ENCODE measurements at places on chromosomes 4 and X.
A peak's percentile ranks its signal among the peaks of the same experiment; 100 is the strongest.

- no peak for DNase-seq
Observed at GRCh38 chr4:76539979-76540378, 105.0 kb downstream of the SHROOM3 start.

DNA sequence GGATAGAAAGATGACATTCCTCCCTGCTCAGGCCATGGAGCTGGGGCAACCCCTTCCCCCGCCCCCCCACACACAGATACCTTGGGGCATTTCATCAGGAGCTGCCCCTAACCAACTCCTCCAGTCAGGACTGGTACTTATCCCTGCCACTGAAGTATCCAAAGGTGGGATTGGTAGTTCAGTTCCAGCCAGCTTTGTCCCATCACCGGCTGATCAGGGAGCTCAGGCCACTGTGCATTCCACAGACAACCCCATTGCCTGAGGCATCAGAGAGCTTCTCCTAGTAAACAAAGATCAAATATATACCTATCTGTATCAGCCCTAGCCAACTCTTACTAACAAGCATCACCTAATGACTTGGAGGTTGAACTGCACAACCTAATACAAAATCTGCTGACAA lies 218.2 kb upstream of the FMR1 start:
- no peak for DNase-seq

GRCh38 chr4:10273030-10273429 lies 156.4 kb upstream of the WDR1 start:
- no peak for DNase-seq

- DNase-seq, result no peak
Observed at GRCh38 chr4:113907559-113907958, 71.9 kb downstream of the ARSJ start.

DNA sequence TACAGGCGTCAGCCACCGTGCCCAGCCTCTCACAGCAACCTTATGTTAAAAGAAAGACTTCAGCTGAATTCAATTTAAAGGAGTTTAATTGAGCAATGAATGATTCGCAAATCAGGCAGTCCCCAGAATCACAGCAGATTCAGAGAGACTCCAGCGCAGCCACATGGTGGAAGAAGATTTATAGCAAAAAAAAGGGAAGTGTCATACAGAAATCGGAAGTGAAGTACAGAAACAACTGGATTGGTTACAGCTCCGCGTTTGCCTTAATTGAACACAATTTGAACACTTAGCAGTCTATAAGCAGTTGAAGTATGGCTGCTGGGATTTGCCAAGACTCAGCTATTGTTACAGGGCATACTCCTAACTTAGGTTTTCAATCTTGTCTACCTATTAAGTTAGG lies 19.8 kb downstream of the CENPVL3 start:
- DNase-seq, result no peak

GRCh38 chr4:38664706-38665401 lies 855 bp downstream of the KLF3 start:
- DNase-seq, result peak; percentile 31

DNA sequence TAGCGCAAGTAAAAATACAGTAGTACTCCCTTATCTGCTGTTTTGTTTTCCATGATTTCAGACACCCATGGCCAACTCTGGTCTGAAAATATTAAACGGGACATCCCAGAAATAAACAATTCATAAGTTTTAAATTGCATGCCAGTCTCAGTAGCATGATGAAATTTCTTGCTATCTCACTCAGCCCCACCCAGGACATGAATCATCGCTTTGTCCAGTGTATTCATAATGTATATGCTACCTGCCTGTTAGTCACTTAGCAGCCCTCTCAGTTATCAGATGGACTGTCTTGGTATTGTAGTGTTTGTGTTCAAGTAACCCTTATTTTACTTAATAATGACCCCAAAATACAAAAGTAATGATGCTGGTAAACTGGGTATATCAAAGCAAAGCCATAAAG lies 158.2 kb upstream of the DDIT4L start:
- no peak for DNase-seq

DNA sequence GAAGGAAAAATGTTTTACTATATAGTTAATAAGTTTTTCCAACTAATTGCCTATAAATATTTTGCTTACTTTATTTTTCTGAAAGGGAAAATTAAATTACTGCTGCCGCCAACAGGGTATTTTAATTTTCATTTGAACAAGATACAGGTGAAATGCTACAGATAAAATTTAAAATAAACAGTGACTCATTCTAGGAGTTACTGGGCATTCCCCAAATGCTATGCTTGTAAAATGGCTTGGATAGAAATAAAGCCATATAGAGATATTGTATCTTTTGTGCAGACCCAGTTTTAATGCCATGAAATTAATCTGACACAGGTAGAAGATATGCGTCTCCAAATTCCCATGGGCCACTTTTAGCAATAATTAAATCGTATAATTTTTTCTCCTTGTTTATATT lies 144.5 kb downstream of the NAP1L3 start:
- no peak for DNase-seq

GRCh38 chr4:123469245-123469644 lies 72.7 kb downstream of the SPRY1 start:
- no peak for DNase-seq

GRCh38 chrX:140088438-140088837 lies 123.1 kb upstream of the CXorf66 start:
- no peak for DNase-seq

GRCh38 chrX:49761481-49761880 lies 65.7 kb upstream of the PAGE1 start:
- DNase-seq, result no peak

DNA sequence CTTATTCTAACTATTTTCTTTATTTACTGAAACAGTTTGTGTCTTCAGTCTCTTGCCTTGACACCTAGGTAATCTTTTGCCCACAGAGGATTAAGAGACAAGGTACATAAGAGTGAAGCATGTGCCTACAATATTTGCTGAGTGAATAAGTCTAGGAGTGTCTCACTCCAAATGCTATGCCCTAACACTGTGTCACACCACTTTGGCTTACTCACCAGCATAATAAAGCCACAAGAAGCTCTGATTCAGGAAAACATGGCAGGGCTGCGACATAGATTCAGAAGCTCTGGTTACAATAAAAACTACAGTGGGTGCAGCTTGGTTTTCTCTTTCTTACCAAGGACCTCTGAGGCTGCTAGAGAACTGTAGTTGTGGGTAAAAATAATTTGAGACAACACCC lies 127.1 kb downstream of the RBM46 start:
- DNase-seq, result no peak

GRCh38 chr4:185054886-185055285 lies 36.6 kb downstream of the HELT start:
- DNase-seq, result no peak

- DNase-seq, result no peak
Observed at GRCh38 chr4:84995386-84995785, 28.9 kb upstream of the WDFY3 start.

- DNase-seq, result no peak
Observed at GRCh38 chrX:40734971-40735324, 394 bp downstream of the MED14 start.

- no peak for DNase-seq
Observed at GRCh38 chr4:165131247-165131832, 18.7 kb upstream of the TMEM192 start.

GRCh38 chr4:54570822-54571221 lies 86.9 kb upstream of the KIT start:
- DNase-seq, result no peak

- no peak for DNase-seq
Observed at GRCh38 chrX:151723156-151723760, 7.4 kb downstream of the FATE1 start.

- no peak for DNase-seq
Observed at GRCh38 chrX:50333308-50333707, 128.7 kb downstream of the CCNB3 start.

DNA sequence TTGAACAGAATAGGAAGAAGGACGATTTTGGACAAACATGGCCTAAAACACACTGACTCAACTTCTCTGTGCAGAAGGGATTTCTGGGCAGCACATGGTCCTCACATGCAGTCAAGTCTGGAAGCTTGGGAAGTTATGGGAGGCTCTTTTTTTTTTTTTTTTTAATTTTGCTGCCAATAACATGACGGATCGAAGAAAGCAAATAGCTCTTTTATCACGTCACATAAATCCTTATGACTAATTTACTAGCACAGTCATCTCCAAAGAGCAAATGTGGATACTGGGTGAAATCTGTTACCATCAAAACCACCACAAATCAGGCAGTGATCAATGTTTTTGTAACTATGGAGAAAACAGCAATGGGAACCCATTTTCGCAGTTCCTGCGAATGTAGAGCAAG lies 193.3 kb upstream of the FAM9B start:
- no peak for DNase-seq

GRCh38 chrX:137945470-137945869 lies 379.5 kb downstream of the ZIC3 start:
- no peak for DNase-seq

- DNase-seq, result no peak
Observed at GRCh38 chrX:11180571-11180970, 69.4 kb downstream of the HCCS start.

DNA sequence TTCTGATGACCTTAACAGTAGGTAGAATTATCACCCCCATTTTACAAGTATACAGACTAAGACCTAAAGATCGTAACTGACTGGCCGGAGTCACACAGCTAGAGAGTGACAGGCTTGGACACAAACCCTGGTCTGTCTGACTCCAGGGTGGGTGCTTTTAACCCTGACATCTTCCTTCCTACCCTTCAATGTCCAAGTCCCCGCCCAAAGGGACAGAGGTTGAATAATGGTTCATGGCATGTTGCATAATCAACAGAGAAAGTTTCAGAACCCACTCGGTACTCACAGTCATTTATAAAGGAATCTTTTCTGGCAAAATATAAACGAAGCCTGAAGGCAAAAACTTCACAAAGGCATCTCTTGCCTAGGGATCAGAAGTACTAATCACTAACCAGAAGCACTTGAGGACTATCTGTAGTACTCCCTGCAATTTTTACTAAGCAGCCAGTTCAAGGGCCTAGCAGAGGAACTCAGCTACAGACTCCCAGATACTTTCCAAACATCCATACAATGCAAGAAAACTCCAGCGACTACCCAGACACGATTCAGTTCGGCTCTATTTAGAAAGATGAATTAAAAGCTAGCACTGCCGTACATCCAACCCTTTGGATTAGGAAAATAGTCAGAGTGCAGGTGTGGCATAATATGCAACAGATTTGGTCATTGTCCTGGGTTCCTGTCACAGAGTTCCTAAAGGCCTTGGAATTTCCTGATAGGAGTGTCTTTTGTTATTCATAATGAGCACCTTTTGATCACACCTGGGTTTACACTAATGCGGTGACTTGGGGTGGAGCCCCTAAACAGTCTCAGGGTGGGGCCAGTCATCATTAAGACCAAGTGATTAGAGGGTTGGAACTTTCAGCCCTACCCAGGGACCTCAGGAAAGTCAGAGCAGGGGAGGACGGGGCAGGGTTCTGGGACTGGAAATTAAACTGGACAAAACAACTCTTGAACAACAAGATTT lies 44.0 kb downstream of the RELL1 start:
- DNase-seq, result no peak

DNA sequence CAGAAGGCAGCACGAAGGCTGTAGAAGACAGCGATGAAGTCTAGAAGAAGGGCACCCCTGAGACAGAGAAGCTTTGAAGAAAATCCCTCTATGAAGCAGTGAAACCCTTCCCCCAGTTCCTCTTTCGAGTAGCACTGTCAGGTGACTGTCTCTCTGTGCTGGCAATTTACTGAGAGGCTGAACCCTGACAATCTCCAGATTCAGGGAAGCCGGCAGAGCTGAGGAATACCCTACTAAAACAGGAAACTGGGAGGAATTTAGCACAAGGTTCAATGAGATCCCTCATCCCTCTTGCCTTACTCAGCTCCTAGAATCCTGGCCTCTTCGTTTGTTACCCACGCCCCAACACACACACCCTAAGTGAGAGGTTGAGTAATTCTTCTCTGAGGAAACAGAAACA lies 239.7 kb upstream of the NOCT start:
- DNase-seq, result peak; percentile 11

GRCh38 chr4:152283801-152284470 lies 252.0 kb downstream of the FBXW7 start:
- DNase-seq, result no peak

GRCh38 chrX:24603191-24603590 lies 44.0 kb downstream of the PCYT1B start:
- DNase-seq, result no peak

DNA sequence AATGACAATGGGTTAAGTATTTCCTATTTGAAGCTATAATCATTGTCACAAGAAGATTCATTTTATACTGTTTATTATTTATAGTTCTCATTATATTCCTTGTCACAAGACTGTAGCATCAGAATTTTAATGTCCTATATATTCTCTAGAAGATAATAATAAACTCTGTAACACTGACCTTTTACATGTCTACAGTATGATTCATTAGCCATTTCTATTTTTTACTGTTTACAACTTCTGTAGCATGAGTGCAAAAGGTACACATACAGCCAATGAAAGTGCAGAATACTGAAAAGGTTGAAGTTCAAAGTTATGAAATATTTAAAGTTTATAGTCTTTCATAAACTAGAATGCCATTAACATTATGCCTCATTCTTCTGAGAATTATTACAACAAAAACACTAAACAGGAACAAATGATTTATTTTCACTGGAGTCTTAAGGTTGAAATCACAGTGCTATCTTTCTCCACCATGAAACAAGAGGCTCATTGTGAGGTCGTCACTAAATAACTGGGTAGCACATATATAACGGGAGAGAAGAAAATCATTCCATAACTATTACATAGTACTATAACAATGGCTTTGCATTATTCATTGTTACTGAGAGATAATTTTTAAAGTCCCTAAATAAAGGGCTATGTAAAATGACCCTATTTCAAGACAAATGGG lies 4.9 kb downstream of the PRR32 start:
- no peak for DNase-seq

DNA sequence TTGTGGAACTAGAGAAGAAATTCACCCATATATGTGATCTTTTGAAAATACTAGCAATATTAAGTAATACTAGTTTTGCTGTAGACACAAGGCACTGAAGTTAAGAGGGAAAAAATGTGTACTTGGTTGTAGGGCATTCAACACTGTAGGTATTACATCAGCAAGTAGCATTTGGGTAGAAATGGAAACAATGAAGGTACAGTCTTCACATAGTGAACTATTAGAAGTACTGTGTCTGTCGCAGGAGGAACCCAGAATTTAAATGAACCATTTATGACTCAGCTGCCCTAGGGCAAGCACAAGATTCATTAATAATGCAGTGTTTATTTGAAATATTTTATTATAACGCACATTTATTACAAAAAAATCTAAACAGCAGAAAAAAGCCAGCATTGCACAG lies 572.7 kb upstream of the TENM3 start:
- DNase-seq, result no peak

GRCh38 chrX:140343226-140343868 lies 161.5 kb downstream of the SOX3 start:
- no peak for DNase-seq

DNA sequence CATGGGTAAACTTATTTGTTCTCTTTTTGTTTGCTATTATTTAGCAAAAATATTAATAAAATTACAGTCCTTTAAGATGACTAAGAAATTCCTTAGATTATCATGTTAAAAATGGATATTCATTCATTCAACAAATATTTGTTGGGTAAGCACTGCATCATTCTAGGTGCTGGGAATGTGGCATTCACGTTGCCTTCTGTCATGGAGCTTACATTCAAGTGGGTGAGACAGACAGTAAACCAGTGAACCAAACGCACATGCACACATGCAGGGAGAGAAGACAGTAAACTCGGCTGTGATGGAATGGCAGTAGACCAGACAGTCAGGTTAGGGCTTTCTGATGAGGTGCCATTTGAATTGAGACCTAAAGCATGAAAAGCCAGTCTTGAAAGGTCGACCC lies 91.8 kb downstream of the STOX2 start:
- DNase-seq, result no peak

Measured in substantia nigra (tissue), 51 donors.